ENCODE measurements at places on chromosomes 1 and 21.

- DNase-seq: peak; percentile 92
Measured at GRCh38 chr1:31939484-31940329, 1.5 kb upstream of the PTP4A2 start.

GRCh38 chr21:17784604-17785402 lies 34.4 kb downstream of the C21orf91 start:
- DNase-seq: no peak

DNA sequence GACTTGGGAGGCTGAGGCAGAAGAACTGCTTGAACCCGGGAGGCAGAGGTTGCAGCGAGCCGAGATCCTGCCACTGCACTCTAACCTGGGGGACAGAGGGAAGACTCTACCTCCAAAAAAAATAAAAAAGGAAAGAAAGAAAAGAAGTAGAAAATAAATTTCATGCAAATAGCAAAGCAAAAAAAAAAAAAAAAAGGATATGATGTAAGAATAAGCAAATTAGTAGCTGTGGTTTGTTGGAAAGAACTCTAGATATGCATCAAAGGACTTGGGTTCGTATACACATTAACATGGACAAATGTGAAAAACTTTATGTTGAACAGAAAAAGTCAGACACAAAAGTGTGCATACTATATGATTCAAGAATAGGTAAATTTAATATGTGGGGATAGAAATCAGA lies 11.9 kb downstream of the WASF2 start:
- no peak for DNase-seq

GRCh38 chr21:42862774-42863503 lies 16.4 kb downstream of the WDR4 start:
- no peak for DNase-seq

GRCh38 chr1:45802343-45803298 lies 791 bp upstream of the MAST2 start:
- peak; percentile 92 for DNase-seq
